Omental fat pad (tissue), 4 donors: ENCODE measurements at places on chromosomes 6 and 20.
A peak's percentile ranks its signal among the peaks of the same experiment; 100 is the strongest.

- no peak for DNase-seq
Observed at GRCh38 chr20:9516234-9516871, 2.0 kb downstream of the LAMP5 start.

DNA sequence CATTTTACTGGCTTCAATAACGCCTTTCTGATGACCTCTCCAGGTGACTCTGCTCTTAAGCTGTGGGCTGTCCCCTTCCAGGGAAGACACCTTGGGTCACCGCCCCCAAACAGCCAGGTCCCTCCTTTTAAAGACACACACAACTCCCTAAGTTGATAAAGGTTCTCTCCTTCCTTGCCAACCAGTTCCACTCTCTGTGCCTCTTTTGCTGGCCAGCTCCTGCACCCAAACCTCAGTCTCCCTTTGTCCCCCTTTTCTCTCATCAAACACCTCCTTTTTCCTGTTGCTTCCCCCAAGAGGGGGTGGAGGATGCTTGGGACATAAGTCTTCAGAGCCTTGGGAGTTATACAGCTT lies 1.0 kb downstream of the NCOA6 start:
- DNase-seq, result peak; percentile 35

- no peak for DNase-seq
Observed at GRCh38 chr6:1552296-1552761, 57.4 kb upstream of the FOXC1 start.

DNA sequence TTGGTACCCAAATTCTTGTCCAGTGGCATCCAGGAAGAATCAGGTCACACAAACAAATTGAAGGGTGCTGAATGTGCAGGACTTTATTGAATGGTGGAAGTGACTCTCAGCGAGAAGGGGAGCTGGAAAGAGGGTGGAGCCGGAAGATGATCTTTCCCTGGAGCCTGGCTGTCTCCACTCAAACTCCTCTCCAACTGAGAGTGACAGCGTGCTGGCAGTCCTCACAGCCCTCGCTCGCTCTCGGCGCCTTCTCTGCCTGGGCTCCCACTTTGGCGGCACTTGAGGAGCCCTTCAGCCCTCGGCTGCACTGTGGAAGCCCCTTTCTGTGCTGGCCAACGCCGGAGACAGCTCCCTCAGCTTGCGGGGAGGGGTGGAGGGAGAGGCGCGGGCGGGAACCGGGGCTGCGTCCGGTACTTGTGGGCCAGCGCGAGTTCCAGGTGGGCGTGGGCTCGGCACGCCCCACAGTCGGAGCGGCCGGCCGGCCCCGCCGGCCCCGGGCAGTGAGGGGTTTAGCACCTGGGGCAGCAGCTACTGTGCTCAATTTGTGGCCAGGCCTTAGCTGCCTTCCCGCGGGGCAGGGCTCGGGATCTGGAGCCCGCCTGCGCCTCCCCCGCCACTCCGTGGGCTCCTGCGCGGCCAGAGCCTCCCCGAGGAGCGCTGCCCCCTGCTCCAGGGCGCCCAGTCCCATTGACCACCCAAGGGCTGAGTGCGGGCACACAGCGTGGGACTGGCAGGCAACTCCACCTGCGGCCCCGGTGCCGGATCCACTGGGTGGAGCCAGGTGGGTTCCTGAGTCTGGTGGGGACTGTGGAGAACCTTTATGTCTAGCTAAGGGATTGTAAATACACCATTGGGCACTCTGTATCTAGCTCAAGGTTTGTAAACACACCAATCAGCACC lies 26.7 kb upstream of the MBOAT1 start:
- DNase-seq, result no peak

GRCh38 chr6:43089874-43090558 lies 13.9 kb downstream of the PTK7 start:
- DNase-seq, result no peak

GRCh38 chr6:81455641-81456040 lies 296.8 kb downstream of the TENT5A start:
- DNase-seq, result no peak

DNA sequence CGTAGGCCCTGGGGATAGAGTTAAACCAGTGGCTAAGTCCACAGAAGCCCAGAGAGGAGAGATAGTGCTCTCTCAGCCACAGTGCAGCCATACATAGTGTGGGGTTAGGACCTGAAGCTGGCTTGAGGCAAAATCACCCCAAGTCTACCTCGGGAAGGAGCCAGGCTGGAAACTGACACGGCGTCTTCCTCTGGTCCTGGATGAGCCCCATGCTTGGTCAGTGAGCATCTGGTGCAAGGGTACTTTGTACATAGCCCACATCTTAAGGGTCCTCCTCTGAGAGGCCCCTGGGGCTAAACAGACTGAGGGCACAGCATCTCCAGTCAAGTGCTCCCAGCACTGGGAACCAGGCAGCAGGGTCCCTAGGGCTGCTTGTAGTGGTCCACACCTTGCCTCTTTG lies 45.6 kb downstream of the CDH26 start:
- no peak for DNase-seq

- no peak for DNase-seq
Observed at GRCh38 chr20:40019510-40019909, 669.5 kb downstream of the MAFB start.

DNA sequence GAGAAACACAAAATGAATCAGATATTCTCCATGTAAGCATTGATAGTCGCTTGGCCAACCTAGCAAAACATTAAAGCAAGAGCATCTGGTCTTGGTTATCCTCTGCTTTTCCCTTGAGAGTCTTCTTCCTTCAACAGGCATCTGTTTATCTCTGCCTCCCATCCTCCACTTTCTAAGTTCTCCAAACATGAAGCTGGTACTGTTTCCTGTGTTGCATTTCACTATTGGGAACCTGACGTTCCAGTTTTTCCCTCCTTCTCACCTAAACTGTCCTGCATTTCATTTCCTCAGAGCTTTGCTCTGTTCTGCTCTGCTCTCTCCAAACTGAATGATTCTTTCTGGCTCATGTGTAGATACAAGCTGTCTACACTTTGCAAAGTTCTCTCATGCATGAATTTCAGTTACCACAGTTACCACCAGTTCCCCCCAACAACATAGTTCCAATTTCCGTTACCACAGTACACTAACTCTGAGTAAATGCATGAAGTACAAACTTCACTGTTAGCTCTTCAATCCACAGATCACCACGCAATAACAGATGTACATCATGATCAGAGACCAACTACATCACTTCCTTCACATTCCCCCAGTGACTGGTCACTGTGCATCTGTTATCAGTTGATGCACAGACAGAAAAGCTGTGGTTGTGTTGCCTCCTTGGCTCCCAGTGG lies 86.7 kb upstream of the F13A1 start:
- DNase-seq, result no peak

GRCh38 chr6:62466607-62467006 lies 180.6 kb upstream of the KHDRBS2 start:
- DNase-seq, result no peak

DNA sequence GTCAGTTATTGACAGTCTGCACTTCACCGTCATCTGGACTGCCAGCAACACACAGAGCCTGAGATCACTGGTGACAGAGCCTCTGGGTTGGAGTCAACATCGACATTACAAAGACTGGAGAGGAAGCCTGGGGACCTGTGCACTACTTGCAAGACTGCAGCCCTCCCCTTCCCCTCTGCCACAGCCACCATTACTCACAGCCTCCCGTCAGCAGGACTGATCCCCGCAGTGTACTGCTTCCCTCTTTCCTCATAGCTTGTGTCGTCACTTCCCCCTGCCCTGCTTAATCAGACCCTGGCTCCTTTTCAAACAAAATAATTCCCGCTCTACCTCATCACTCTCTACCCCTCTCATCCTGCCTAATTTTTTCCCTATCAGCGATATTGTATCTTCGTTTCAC lies 235.5 kb upstream of the KCNQ5 start:
- no peak for DNase-seq

DNA sequence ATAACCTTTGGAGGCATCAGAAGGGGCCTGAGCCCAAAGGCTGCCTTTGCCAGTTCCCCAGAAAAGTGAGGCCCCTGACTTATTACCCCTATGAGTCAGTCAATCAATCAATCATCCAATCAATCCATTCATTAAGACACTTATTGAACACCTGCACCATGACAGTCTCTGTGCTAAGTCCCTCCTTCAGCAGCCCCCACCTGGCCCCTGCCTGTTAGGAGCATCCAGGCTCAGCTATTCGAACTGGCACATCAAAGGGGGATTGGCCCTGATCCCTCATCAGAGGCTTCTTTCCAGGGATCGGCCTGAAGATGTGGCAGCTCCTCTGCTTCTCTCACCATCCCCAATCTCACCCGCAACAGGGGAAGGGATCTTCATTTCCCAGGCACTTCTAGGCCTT lies 27.7 kb upstream of the VEGFA start:
- no peak for DNase-seq

DNA sequence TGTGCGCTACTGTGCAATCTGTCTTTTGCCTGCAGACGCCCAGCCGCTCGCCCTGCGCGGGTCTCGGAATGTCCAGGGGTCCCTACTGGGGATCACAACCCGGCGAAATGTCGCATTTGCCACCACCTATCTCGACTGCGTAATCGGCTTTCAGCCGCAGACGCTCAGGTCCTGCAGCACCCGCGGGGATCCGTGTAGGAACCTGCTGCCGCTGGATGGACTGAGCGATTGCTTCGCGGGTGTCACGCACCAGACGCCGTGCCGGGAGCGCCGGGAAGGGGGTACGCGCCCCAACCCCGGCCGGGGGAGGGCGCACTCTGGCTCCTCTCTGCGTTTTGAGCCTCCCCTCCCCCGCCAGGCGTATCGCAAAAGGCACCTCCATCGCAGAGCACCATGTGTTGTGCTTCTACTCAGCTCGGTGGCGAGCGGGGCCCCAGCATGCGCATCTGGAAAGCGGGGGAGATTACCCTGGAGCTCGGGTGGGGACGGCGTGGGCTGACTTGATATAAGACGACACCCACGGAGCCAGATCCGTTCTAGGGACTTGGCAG lies 747 bp upstream of the PTPRA start:
- no peak for DNase-seq

DNA sequence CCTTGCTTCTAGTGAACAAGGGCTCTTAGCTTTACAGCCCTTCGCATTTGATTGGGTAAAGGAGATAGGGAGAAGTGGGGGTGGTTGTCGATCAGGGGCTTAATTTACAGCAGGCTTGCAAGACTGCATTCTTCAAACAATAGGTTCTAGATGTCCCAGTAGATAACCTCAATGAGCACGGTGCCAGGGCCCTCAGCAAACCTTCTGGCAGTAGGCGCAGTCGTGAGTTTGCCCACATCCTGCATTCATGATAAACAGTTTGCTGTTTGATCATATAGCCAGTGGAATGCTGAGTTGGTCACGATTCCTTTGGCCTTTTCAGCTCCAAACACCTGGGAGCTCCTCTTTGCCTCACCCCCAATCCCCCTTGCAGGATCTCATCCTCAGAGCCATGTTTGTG lies 27.5 kb downstream of the SUN5 start:
- DNase-seq, result no peak

GRCh38 chr6:16783509-16783908 lies 22.2 kb upstream of the ATXN1 start:
- DNase-seq, result no peak

DNA sequence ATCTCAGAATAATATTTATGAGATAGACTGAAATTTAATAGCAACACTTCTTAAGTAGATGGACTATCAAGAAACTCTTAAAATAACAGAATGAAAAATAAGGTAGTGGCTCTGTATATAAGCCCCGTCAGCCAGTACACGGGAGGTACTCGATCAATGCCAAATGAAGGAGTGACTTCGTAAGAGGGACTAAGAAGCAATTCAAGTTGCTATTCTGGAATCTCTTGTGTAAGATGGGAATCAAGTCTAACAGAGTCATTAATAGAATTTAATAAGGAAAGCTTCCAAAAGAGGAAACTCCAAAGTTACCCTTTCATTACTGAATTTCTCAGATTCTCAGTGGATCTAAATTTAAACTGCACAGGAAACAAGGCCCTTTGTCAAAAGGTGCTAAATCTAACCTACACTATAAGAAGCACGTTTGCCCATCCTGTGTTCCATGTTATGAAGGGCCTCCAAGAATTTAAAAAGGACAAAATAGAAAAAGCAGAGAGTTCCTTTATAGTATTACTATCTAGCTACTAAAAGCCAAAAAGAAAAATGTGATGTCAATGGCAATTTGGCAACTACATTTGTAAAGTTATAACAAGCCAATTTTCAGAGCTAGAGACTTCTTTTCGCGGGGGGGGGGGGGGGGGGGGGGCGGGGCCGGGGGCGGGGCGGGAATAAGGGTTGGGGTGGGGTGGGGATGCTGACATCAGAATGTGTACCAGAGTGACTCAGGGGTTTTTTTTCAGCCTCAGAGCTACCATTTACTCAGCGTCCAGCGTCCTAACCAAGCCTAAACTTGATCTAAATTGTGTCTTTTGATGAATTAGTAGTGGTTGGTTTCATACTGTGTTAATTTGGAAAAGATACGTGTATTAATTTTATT lies 200.6 kb downstream of the GMPR start:
- no peak for DNase-seq

DNA sequence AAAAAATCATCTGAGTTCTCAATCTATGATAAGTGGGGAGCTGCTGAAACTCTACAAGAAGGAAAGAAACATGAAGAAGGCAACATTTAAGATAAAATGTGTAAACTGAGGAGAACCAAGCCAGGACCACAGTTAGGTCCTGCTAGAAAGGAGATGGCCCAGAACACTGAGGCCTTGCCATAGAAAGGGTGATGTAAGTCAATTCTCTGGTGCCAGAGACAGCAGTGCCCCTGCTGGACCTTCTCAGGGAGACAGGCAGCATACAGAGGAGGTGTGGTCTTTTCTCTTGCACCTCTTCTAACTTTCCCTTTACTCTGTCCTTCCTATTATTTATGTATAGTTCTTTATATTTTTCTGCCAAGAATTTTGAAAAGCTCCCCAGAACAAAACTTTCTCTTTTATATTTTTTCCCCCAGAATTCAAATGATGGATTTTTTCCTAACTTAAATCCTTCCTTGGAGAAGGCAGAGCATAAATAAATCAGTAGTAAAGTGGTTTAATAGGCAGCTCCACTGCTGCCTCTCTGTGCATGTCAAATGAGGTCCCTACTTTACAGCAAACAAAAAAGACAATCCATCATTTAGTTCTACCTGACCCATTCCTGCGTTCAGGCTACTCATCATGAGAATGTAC lies 9.0 kb downstream of the UQCC2 start:
- no peak for DNase-seq
